ENCODE measurements at places on chromosomes 7 and 10.

- no peak for DNase-seq
- peaks cover 2% of the 10 kb centered on the region for H3K4me1 ChIP-seq
- no peaks in the 10 kb centered on the region for H3K36me3 ChIP-seq
- H3K4me3 ChIP-seq, result no peak overlapping the region
Observed at GRCh38 chr7:7550663-7551062, 15.0 kb upstream of the COL28A1 start.

DNA sequence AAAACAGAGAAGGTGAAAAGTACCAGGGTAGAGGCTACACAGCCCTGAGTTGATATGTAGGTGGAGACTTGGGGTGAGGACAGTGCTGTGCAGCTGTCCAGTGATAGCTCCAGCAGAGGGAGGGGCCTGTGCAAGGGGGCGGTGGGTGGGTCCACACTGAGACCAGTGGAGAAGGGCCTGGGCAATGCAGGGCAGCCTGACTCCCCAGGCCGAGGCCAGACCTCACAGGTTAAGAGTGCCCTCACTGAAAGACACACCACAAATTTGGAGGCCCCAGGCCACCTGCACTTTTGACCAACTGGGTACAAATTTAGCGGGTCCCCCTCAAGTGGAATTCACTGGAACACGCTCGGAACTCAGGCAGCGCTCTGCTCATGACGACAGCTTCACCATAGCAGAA is 6.7 kb upstream of the RASGEF1A start:
- no peak for DNase-seq
- H3K27me3 ChIP-seq, result peaks cover 1% of the 10 kb centered on the region
- H3K4me3 ChIP-seq, result no peak overlapping the region
- H3K36me3 ChIP-seq, result no peaks in the 10 kb centered on the region

GRCh38 chr10:3516923-3517255 is 268.1 kb downstream of the KLF6 start:
- H3K27me3 ChIP-seq, result no peaks in the 10 kb centered on the region
- DNase-seq, result no peak
- H3K4me3 ChIP-seq, result no peak overlapping the region
- no peaks in the 10 kb centered on the region for H3K36me3 ChIP-seq

- DNase-seq, result no peak
- H3K4me1 ChIP-seq, result no peaks in the 10 kb centered on the region
- no peak overlapping the region for H3K27ac ChIP-seq
- no peaks in the 10 kb centered on the region for H3K36me3 ChIP-seq
- H3K27me3 ChIP-seq, result no peaks in the 10 kb centered on the region
- H3K4me3 ChIP-seq, result no peak overlapping the region
Observed at GRCh38 chr10:84599254-84599653, 270.9 kb downstream of the CCSER2 start.

DNA sequence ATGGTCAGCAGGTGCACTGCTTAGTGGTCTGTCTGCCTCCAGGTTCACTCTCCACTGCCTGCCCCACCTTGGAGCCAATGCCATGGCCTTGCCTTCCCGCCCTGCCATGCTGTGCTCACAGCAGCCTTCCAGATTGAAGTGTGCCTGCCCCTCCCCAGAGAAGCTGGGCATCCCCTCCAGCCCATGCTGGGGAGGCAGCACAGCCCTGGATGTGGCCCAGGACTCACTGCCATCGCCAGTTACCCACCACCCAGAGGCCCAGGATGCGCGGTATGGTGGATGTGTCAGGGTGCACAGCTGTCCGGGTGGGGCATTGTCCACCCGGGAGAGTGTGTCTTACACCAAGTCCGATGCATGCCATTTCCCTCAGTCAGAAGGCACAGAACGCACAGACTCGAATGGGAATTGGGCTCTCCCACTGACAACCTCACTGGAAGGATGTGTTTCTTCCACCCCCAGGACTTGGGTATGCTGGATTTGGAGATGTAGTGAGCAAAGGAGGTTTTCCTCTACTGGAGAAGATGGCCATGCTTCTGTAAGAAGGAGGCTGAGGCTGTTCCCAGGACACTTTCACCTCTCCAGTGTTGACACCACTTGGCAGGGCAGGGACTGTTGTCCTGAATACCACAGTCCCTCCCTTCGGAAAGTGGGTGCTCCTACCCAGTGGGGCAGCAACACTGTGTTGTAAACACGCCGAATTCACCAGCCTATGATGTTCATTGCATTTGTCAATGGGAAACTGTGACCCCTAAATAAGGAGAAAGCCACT is 122.0 kb downstream of the ADARB2 start:
- H3K36me3 ChIP-seq, result no peaks in the 10 kb centered on the region
- DNase-seq, result no peak
- no peaks in the 10 kb centered on the region for H3K4me1 ChIP-seq
- H3K4me3 ChIP-seq, result no peak overlapping the region

DNA sequence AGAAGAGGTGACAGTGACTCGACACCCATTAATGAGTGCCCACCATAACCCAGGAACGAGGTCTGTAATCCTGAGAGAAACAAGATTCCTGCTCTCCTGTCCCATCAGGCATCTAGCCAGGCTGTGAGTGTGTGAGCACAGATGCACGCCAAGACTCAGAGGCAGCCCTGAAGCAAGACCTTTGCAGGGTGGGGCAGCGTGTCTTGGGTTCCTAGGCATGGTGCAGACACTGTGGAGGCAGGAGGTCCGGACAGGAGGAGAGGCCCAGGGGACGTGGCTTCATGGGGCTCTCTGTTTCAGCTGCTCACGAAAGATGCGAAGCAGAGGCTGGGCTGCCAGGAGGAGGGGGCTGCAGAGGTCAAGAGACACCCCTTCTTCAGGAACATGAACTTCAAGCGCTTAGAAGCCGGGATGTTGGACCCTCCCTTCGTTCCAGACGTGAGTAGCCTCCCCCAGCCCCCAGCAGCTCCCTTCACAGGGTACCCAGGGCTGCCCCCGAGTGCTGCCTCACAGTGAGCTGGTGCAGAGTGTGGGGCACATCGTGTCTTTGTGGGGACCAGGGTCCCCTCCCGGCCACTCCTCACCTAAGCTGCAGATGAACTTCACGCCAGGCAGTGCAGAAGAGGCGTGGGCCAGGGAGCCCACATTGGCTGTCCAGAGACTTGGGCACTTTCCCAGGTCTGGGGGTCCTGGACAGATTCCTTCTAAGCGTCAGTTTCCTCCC is 94.5 kb downstream of the RGS10 start:
- H3K4me1 ChIP-seq, result no peaks in the 10 kb centered on the region
- DNase-seq, result no peak
- H3K4me3 ChIP-seq, result no peak overlapping the region

DNA sequence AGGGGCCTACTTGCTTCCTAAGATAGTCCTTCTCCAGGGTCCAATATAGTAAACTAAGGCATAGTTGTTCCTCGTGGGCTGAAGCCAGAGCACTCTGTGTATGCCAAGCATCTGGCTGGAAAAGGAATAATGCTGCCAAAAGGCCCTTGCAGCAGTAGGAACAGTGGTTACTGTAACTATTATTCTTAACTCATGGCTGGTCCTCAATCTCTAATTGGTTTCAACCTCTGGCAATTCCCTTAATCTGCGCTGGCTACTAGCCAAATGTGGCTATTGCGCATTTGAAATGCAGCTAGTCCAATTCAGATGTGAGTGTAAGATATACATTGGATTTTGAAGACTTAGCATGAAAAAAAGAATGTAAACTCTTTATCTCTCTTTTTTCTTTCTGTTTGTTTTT is 27.8 kb upstream of the LBX1 start:
- no peaks in the 10 kb centered on the region for H3K4me1 ChIP-seq
- DNase-seq, result no peak
- no peaks in the 10 kb centered on the region for H3K36me3 ChIP-seq
- H3K27ac ChIP-seq, result no peak overlapping the region
- H3K27me3 ChIP-seq, result peaks cover 10% of the 10 kb centered on the region

GRCh38 chr10:133249094-133249780 is 11.6 kb downstream of the VENTX start:
- no peaks in the 10 kb centered on the region for H3K36me3 ChIP-seq
- H3K4me3 ChIP-seq, result no peak overlapping the region
- no peak overlapping the region for H3K27ac ChIP-seq
- no peaks in the 10 kb centered on the region for H3K4me1 ChIP-seq
- DNase-seq, result no peak

DNA sequence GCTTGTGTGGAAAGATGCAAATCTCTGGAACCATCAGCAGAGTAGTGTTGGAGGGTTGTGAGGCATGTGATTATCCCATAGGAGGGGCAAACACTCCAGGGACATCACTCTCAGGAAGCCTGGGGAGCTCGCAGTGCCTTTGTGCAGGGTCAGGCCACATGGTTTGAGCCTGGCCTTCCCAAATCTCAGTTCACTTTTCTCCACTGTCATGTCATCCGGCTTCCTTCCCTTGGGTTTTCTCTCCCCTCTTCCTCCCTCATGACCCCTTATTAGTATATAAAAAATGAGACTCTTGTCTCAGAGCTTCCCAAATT is 20.4 kb downstream of the TSPAN14 start:
- H3K27me3 ChIP-seq, result no peaks in the 10 kb centered on the region
- H3K36me3 ChIP-seq, result peaks cover 14% of the 10 kb centered on the region
- H3K4me1 ChIP-seq, result peaks cover 73% of the 10 kb centered on the region
- H3K27ac ChIP-seq, result no peak overlapping the region
- H3K4me3 ChIP-seq, result no peak overlapping the region
- no peak for DNase-seq

DNA sequence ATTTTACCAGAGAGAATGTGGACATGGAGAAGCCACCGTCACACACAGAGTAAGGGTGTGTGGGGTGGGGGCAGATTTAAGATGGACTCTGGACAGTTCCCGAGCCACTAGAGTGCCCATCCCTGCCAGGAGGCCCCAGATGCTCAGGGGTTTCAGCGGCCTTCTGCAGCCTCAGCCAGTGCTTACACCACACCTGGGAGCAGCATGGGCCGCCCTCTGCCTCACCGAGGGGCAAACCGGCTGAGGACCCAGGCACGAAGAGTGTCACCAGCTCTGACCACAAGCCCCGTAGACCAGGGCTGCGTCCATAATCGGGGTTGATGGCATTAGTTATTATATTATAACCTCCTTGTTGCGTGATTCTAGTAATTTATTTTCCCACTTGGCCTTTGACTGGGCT is 6.7 kb upstream of the MNX1 start:
- no peak overlapping the region for H3K27ac ChIP-seq
- H3K4me3 ChIP-seq, result no peak overlapping the region
- no peaks in the 10 kb centered on the region for H3K36me3 ChIP-seq
- peaks cover 100% of the 10 kb centered on the region for H3K27me3 ChIP-seq
- DNase-seq, result no peak

DNA sequence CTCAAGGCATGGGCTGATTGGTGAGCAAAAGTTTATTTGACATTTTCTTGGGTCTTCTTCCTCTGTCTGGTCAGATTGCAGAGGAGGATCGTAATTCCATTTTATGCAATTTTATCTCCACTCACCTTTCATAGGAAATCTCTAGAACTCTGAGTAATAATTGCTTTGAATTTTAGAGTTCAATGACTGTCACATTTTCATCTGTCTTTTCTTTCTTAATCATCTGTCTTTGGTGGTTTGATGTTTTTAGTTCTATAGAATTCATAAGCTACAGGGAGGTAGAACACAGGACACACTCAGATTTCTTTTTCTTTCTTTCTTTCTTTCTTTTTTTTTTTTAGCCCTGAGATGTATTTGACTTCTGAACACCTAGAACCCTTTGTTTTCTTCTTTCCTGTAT is 11.6 kb downstream of the GATA3 start:
- DNase-seq, result no peak
- no peaks in the 10 kb centered on the region for H3K27me3 ChIP-seq
- H3K36me3 ChIP-seq, result peaks cover 21% of the 10 kb centered on the region
- no peak overlapping the region for H3K4me3 ChIP-seq
- peaks cover 60% of the 10 kb centered on the region for H3K4me1 ChIP-seq

GRCh38 chr7:32594965-32595490 is 99.7 kb downstream of the AVL9 start:
- no peak for DNase-seq
- H3K27ac ChIP-seq, result peak overlapping the region; percentile 4
- no peaks in the 10 kb centered on the region for H3K27me3 ChIP-seq
- H3K36me3 ChIP-seq, result no peaks in the 10 kb centered on the region

DNA sequence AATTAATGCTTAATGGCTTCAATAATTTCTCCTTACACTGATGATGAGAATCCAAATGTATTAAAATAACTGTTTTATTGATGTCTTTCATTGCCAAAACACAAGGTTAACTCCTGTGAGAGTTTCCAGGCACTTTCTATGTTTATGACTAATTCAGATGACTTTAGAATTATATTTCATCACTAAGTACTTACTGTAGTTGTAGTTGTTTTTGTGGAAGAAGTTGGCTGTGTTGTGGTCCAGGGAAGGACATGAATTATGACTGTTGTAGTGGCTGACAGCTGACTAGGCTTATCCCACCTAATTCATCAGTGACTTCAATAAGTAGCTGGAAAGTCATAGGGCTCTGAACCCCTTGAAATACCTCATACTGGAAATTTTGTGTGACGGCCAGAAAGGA is 254.8 kb downstream of the HGF start:
- no peak for DNase-seq
- peaks cover 12% of the 10 kb centered on the region for H3K4me1 ChIP-seq
- H3K27me3 ChIP-seq, result no peaks in the 10 kb centered on the region

- H3K27ac ChIP-seq, result no peak overlapping the region
- no peak for DNase-seq
- H3K36me3 ChIP-seq, result no peaks in the 10 kb centered on the region
- no peak overlapping the region for H3K4me3 ChIP-seq
- no peaks in the 10 kb centered on the region for H3K4me1 ChIP-seq
Observed at GRCh38 chr10:130493446-130494145, 357.4 kb downstream of the GLRX3 start.

- H3K27ac ChIP-seq, result no peak overlapping the region
- H3K4me1 ChIP-seq, result peaks cover 2% of the 10 kb centered on the region
- no peak for DNase-seq
- no peak overlapping the region for H3K4me3 ChIP-seq
- H3K36me3 ChIP-seq, result no peaks in the 10 kb centered on the region
Observed at GRCh38 chr10:68628576-68629127, 68.5 kb downstream of the TET1 start.

- H3K4me1 ChIP-seq, result no peaks in the 10 kb centered on the region
- no peak overlapping the region for H3K27ac ChIP-seq
- no peaks in the 10 kb centered on the region for H3K27me3 ChIP-seq
- no peak for DNase-seq
- H3K36me3 ChIP-seq, result no peaks in the 10 kb centered on the region
- no peak overlapping the region for H3K4me3 ChIP-seq
Observed at GRCh38 chr10:22705527-22705926, 8.9 kb downstream of the PIP4K2A start.

DNA sequence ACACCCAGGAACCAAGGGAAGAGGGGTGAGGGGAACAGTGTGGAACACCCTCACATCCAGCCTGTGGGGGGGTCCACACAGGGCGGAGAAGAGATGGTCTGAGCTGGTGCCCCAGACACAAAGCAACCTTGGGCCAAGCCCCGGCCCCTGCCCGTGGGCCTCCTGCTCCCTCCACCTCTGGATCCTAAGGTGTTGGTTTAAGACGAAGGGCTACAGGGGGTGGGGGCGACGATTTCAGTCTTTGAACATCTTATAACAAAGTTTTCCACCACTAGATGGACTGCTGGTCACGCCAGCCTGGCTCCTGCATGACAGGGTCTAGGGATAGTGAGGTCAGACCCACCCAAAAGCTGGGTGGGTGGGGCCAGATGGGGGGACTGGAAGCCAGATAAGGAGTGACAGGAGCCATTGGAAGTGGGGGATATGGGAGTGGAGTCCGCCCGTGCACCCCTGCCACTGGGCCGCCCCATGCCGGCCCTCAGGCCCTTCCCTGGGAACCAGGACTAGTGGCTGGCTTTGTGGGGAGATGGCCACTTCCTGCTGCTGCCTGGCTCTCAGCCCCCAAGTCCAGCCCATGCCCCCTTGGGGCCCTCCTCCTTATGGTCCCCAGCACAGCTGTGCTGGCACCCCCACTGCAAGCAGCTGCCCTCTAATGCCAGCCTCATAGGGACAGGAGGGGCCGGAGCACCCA is 98.4 kb downstream of the RGS10 start:
- no peaks in the 10 kb centered on the region for H3K27me3 ChIP-seq
- no peak overlapping the region for H3K27ac ChIP-seq
- H3K4me1 ChIP-seq, result no peaks in the 10 kb centered on the region

- no peak overlapping the region for H3K27ac ChIP-seq
- no peak overlapping the region for H3K4me3 ChIP-seq
- peaks cover 3% of the 10 kb centered on the region for H3K36me3 ChIP-seq
- H3K27me3 ChIP-seq, result no peaks in the 10 kb centered on the region
Observed at GRCh38 chr7:22197376-22197775, 159.6 kb downstream of the RAPGEF5 start.
